ENCODE measurements at places on chromosomes 13 and 19.

DNA sequence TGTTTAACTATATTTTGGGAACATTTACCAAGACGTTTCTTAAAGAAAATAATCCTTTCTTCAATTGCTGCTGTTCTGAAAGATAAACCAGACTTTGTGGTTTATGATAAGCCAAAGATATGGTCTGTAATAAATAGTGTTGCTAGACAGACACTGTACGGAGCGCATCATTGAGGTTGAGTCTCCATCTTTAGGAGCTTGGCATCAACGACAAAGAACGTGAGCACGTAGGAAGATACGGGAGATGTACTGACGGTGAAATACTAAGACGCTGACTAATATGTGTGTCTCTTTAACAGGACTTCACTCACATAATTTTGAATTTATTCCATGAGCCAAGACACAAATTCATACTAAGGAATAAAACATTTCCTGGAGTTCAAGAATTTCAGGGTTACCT, 16.2 kb downstream of the TEX29 start:
- DNase-seq = no peak

GRCh38 chr19:44808463-44809371, at the start of gene BCAM:
BCAM (plus strand) TSS chr19:44809103; CDS start chr19:44809125, 22 bp downstream.
- DNase-seq = peak; percentile 81

DNA sequence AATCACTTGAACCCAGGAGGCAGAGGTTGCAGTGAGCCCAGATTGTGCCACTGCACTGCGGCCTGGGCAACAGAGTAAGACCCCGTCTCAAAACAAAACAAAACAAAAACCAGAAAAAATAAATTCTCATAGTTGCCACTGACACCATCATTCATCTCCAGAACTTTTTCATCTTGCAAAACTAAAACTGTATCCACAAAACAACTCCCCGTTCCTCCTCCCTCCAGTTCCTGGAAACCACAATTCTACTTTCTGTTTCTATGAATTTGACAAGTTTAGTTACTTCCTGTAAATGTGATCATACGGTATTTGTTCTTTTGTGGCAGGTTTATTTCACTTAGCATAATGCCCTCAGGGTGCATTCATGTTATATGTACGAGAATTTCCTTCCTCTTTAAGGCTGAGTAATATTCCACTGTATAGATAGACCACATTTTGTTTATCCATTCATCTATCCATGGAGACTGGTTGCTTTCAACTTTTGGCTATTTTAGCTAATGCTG, 13.2 kb upstream of the ADGRE5 start:
- DNase-seq = no peak

- no peak for DNase-seq
These were observed 222.1 kb downstream of the DNAJC15 start for GRCh38 chr13:43245374-43245964.

DNA sequence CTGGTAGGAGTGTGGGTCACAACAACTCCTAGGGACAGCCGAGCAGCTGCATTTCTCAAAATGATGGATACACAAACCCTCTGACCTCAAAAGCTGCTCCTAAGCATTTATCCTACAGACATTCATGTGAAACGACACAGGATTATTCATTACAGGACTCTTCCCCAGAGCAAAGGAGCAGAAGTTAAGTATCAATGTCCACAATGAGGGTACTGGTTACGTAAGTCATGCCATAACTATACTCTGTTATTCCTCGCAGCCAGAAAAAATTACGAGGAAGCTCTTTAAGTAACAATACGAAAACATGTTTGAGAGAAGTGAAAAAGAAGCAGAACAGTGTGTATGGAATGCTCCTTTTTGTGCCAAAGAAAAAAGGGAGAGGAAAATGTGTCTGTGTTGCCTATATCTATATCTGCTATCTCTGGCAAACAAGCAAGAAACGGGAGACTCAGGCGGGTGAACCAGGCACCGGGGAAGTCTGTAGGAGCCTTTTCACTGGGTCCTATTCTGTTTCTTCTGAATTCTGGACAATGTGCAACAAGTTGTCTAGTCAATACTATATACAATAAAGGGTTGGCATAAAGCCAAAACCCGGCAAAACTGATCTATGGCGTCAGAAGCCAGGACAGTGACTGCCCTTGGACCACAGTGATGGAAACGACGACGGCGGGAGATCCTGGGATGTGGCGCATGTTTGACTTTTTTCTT, 1.3 kb downstream of the ISOC2 start:
- DNase-seq = no peak

DNA sequence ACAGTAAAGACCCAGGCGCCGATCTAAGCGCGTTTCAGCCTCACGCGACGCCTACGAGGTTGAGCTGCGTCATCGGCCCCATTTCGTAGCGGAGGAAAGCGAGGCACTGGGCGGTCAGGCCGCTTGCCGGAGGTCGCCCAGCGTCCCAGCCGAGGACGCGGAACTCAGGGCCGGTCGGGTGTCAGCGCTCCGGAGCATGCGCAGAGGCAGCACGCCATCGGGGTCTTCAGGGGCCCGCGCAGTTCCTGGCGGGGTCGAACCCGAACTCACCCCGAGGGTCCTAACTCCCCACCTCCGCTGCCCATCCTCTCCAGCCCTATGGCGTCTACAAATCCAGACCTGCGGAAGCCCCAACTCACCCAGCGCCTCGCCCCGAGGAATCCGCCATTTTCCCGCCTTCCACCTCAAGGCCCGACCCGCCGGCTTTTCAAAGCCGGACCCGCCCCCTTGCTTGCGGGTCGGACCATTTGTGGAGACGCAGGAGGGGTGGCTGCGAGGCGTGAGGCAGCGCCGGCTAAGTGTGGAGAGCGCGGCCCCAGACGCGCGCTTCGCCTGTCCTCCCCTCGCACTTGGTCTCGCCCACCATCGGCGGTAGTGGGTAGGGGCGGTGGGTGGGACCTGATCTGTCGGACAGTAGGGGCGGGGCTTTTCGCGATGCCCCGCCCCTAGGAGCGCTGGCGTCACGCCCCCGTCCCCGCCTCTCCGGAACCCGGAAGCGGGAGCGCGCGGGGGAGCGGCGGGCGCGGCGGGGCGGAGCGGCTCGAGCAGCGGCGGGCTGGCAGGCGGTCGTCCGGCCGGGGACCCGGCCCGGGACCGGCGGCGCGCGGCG, at the start of the genes HAUS8 and MYO9B:
TSS of gene HAUS8 (minus strand) at position 418 of the 829 bp plus-strand sequence. CDS start at position 388, 30 bp downstream.
TSS of gene MYO9B (plus strand) at position 743 of the 829 bp plus-strand sequence. CDS start 25,941 bp downstream, outside the sequence.
- DNase-seq = peak; percentile 99

GRCh38 chr13:80203496-80203895, 137.4 kb downstream of the SPRY2 start:
- DNase-seq = no peak

- DNase-seq = peak; percentile 38
These were observed 83.8 kb upstream of the TM9SF2 start for GRCh38 chr13:99417201-99418102.

- DNase-seq = no peak
These were observed 20.1 kb upstream of the ZNRF4 start for GRCh38 chr19:5434970-5435641.

DNA sequence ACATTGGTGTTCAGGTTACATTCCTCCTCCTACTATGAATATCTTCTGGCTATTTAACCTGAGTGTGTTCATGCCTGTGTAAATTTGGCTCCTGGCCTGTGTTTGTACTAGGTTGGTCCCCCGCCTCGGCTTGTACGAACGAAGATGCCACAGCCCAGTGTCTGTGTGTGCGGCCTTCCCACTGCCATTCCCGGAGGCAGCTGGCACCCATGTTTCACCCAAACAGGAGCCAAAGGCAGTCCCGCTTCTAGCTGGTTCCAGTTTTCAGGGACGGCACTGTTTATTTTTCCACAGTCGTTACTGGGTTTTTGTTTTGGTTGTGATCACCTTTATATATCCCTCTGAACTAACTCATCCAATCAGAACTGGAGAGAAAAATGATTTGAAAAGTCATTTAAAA, 102.5 kb upstream of the ZNF536 start:
- no peak for DNase-seq

- DNase-seq = no peak
These were observed 81.4 kb upstream of the UQCRFS1 start for GRCh38 chr19:29294343-29294811.

- no peak for DNase-seq
These were observed 6.4 kb downstream of the ISYNA1 start for GRCh38 chr19:18431351-18432197.

DNA sequence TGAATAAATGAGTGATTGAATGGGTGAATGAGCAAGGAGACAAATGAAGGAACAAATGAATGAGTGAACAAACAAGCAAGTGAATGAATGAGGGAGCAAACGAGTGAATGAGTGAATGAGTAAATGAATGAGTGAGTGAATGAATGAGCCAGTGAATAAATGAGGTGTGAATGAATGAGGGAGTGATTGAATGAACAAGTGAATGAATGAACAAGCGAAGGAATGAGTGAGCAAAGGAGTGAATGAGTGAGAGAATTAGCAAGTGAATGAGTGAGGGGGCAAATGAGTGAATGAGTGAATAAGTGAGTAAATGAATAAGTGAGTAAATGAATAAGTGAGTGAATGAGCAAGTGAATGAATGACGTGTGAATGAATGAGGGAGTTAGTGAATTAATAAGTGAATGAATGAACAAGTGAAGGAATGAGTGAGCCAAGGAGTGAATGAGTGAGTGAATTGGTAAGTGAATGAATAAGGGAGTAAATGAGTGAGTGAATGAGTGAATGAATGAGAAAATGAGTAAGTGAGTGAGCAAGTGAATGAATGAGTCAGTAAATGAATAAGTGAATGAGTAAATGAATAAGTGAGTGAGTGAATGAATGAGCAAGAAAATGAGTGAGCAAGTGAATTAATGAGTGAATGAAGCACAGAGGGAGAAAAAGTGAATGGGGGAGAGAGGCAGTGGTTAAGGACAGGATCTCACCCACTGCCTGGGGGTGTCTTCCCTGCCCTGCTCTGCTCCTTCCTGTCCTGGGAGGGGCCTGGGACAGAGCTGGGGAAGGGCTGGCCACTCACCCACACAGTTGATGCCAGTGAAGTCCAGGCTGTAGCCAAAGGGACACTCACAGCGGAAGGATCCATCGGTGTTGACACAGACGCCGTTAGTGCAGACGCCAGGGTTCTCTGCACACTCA, 36.4 kb downstream of the CCL25 start:
- no peak for DNase-seq

DNA sequence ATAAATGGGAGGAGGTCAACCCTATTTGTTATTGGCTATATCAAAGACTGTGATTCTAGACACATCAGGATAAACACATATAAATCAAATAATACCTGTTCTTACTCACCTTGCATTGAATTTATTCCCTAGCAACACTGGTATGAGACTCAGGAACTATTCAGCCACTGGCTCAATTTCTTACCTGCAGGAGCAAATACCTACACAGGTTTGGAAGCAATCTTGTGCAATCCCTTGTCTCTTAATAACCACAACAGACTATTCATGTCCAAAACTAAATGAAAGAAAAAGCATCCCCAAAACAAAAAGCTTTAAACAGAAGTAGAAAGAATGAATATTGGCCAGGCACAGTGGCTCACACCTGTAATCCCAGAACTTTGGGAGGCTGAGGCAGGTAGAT, 55.5 kb downstream of the TBC1D4 start:
- no peak for DNase-seq

- no peak for DNase-seq
These were observed 168.8 kb downstream of the OLFM4 start for GRCh38 chr13:53197424-53197823.

- no peak for DNase-seq
These were observed 74.9 kb downstream of the LHFPL6 start for GRCh38 chr13:39527961-39528660.

- peak; percentile 47 for DNase-seq
These were observed 36.7 kb downstream of the FAM124A start for GRCh38 chr13:51258612-51259548.

GRCh38 chr19:55276720-55277430, 3.0 kb downstream of the HSPBP1 start:
- no peak for DNase-seq

GRCh38 chr13:30727491-30728355, 7.6 kb upstream of the ALOX5AP start:
- DNase-seq = no peak

GRCh38 chr19:8142513-8142900, 6.9 kb downstream of the FBN3 start:
- no peak for DNase-seq

- DNase-seq = no peak
These were observed 207.5 kb downstream of the SLITRK5 start for GRCh38 chr13:87878706-87879105.

DNA sequence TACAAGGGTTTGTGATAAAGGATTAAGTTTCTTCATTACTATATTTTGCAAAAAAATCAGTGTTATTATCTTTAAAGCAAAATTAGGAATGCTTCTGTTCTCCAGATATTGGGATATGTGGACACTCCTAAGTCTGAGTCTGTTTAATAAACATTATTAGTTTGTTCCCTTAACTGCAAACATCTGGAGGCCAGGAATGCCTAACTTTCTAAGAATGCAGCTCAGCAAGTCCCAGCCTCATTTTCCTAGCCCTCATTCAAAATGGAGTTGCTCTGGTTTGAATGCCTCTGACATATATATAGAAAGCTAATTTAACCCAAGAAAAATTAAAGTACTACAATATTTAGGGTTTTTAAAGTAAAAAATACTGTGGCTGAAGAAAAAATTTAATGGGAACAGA, 33.6 kb upstream of the EDNRB start:
- no peak for DNase-seq

- no peak for DNase-seq
These were observed 23.5 kb upstream of the MYDGF start for GRCh38 chr19:4693471-4694121.

DNA sequence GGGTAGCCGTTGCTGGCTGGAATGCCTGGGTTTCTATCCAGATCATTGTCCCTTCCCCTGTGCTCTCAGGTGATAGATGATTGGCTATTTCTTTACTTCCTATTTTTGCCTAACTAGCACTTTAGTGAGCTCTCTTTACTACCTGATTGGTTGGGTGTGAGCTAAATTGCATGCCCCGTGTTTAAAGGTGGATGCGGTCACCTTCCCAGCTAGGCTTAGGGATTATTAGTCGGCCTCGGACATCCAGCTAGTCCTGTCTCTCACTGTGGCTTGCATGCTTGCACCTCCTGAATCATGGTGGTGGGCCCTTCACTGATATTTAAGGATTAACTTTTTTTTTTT, 10.1 kb downstream of the TTYH1 start:
- no peak for DNase-seq

DNA sequence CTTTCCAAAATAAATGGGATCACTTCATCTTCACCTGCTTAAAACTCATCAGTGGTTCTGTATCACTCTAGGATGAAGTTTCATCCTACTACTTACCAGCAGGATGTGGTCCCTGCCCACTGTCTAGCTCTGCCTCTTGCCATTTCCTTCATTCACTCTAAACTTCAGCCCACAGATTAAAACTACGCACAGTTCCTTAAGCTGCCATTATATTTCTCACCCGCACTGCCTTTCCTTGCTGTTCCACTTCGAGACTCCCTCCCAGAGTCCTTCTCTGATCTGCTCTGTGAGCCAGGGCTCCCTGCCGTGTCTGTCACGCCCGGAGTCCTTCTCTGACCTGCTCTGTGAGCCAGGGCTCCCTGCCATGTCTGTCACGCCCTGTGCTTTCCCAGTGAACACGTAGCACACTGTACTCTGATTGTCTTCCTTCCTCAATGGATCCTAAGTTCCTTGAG, 52.0 kb upstream of the NPAS1 start:
- DNase-seq = peak; percentile 33

Data from nephron progenitor cell (in vitro differentiated cells).